ENCODE measurements at places on chromosomes 5 and 9. TPM values are rescaled to one million over a fixed set of nuclear protein-coding genes. Genes with fewer than 3 reads are reported as not detected.

DMGDH gene
- not detected for total RNA-seq

TRIP13 gene
- total RNA-seq: 1.0 TPM

- no peak overlapping the region for H3K27ac ChIP-seq
- no peaks in the 10 kb centered on the region for H3K36me3 ChIP-seq
- no peak for DNase-seq
These were observed 75.2 kb downstream of the FCHO2 start for GRCh38 chr5:73030995-73031394.

DNA sequence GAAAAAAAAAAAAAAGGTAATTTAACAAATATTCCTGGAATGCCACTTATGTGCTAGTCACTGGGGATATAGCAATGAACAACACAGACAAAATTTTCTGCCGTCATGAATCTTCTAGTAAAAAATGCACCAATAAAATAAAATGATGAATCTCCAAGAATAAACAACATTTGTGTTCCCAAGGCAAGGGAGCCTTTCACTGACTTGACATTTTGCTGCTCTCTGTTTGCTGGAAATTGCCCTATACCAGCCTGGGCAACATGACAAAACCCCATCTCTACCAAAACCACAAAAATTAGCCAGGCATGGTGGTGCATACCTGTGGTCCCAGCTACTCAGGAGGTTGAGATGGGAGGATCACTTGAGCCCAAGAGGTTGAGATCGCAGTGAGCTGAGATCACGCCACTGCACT lies 64.5 kb upstream of the ERBIN start:
- no peak for DNase-seq
- no peak overlapping the region for H3K4me3 ChIP-seq
- H3K27me3 ChIP-seq: no peaks in the 10 kb centered on the region
- H3K36me3 ChIP-seq: no peaks in the 10 kb centered on the region

DNA sequence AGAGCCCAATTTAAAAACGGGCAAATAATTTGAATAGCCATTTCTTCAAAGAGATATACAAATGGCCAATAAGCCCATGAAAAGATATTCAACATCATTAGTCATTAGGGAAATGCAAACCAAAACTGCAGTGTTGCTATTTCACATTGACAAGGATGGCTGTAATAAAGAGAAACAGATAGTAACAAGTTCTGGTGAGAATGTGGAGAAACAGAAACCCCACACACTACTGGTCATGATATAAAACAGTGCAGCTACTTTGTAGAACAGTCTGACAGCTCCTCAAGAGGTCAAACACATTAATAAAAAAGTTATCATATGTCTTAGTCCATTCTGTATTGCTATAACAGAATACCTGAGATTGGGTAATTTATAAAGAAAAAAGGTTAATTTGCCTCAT lies 237.0 kb upstream of the GRAMD2B start:
- H3K4me1 ChIP-seq: no peaks in the 10 kb centered on the region
- no peaks in the 10 kb centered on the region for H3K36me3 ChIP-seq
- no peak overlapping the region for H3K4me3 ChIP-seq
- H3K27me3 ChIP-seq: no peaks in the 10 kb centered on the region
- DNase-seq: no peak

EGFLAM gene
- not detected for total RNA-seq

- no peak for DNase-seq
- peaks cover 13% of the 10 kb centered on the region for H3K36me3 ChIP-seq
- H3K27me3 ChIP-seq: no peaks in the 10 kb centered on the region
- peaks cover 33% of the 10 kb centered on the region for H3K4me1 ChIP-seq
- H3K27ac ChIP-seq: no peak overlapping the region
These were observed 1.7 kb downstream of the SRD5A1 start for GRCh38 chr5:6634788-6635430.

DNA sequence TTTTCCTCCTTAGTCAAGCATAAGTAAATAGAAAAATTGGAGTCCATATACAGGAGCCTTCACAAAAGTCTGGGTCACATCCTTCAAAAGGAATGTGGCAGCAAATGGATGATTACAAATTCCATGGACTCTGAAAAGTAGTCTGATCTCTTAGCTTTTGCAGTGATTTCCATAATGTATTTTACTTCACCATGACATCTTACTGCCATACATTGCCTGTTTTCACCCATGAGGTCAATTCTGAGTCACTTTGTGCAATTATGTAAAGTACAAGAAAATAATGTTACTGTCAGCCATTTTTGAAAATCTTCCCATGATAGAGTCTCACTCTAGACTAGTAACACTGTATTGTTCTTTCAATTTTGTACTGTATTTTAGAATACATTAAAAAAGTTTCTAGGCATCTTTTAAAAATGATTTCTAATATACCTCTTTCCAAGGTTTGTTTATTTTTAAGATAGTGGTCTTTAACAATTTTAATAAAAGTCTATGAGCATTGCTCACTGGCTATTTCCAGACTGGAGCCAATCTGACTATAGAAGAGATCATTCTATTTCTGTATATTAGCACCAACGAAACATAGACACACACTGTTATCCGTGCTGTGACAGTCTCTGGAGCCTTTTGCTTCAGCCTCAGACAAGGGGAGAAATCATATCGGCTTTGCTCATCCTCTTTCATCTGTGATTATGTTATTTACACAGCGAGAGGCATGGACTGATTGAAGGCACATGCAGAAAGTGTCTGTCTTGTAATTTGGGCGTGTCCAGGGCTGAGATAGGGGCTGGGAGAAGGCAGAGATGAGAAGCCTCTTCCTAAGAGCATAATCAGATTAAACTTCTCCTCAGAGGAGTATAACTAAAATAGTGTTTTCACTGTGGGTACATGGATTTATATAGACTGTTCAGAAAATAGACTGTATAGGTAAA lies 22.9 kb upstream of the ACTBL2 start:
- no peak overlapping the region for H3K27ac ChIP-seq
- H3K4me1 ChIP-seq: no peaks in the 10 kb centered on the region
- H3K4me3 ChIP-seq: no peak overlapping the region
- H3K36me3 ChIP-seq: no peaks in the 10 kb centered on the region
- DNase-seq: no peak

DNA sequence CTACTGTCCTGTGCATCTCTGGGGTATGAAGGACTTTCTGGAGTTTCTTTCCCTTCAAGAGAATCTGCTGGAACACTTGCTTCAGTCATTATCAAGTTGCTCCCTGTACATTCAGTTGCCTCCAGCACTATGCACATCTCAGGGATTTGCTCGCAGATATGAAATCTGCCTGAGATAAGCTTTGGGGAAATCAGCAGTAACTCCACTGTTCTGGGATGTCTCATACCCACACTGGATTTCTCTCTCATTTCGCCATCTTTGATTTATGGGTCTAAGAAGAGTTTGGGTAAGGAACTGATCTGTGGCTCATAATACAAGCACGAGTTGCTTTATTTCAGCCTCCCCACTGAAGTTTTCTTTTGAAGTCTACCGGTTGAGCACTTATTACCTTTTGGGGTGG lies 585.6 kb downstream of the PSAT1 start:
- H3K4me3 ChIP-seq: no peak overlapping the region
- H3K27me3 ChIP-seq: no peaks in the 10 kb centered on the region
- no peaks in the 10 kb centered on the region for H3K36me3 ChIP-seq
- DNase-seq: no peak

MCC gene
- 12.1 TPM for total RNA-seq

- peaks cover 29% of the 10 kb centered on the region for H3K4me1 ChIP-seq
- H3K36me3 ChIP-seq: no peaks in the 10 kb centered on the region
- H3K27me3 ChIP-seq: no peaks in the 10 kb centered on the region
- H3K27ac ChIP-seq: peak overlapping the region; percentile 92
- H3K4me3 ChIP-seq: peak overlapping the region; percentile 70
These were observed 760 bp upstream of the MAN1B1 start for GRCh38 chr9:137085920-137086530.

GRCh38 chr9:87389936-87390335 lies 107.7 kb upstream of the DAPK1 start:
- H3K36me3 ChIP-seq: no peaks in the 10 kb centered on the region
- no peak overlapping the region for H3K4me3 ChIP-seq
- no peaks in the 10 kb centered on the region for H3K4me1 ChIP-seq
- no peak overlapping the region for H3K27ac ChIP-seq
- DNase-seq: no peak

- H3K36me3 ChIP-seq: no peaks in the 10 kb centered on the region
- DNase-seq: no peak
- H3K27ac ChIP-seq: no peak overlapping the region
- H3K27me3 ChIP-seq: no peaks in the 10 kb centered on the region
- no peak overlapping the region for H3K4me3 ChIP-seq
These were observed 1.6 kb downstream of the CCL19 start for GRCh38 chr9:34689512-34689911.
